ENCODE measurements at places on chromosomes 12 and 14.

DNA sequence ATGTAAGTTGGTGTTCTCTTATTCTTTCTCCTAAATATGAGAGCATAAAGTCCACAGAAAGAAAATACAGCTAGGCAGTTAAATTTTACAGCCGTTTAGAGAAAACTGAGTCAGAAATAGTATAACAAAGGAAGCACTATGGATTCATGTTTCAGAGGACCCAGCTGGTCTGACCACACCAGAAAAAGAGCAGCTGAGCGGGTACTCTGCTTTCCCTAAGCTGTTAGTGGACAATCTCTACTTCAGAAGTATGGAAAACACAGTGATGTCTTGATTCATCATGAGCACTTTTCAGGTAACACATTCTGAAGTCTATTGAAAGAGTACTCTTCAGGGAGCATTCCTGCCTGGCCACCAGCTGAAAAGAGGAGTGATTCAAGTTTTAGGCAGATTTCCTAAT is 12.4 kb downstream of the PPM1H start:
- DNase-seq: no peak

DNA sequence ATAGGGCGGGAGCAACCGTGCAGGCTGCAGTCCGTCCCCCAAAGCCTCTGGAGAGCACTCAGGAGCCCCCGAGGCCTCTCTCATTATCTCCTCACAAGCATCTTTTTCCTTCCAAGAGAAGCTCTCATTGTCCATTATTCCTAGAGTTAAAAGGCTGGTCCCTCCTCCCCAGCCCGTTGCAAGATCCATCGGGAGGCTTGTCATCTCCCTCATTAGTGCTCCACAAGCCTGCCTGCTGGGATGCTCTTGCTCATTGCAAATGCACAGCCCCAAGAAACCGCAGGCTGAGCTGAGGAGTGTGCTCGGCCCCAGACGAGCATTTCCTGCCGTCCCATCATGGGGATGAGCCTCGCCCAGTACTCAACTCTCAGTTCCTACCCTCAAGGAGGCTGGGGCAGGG is 23.3 kb downstream of the NUAK1 start:
- no peak for DNase-seq

DNA sequence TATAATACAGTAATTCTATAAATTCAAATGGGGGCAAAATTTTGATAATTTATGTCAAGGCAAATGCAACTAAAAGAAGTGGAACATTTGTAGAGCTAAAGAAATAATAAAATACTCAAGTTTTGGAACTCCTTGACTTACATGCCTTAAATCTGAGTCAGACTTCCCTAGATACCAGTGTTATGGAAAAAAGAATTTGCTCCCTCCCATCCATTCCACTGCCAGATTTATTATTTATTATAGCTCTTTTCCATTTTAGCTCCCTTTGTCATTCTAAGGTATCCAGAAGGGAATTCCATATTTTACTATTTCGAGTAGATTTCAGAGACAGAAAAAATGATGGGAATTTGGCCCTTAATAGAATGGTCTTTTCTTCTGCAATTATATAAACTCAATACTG is 44.0 kb downstream of the RHOJ start:
- no peak for DNase-seq

GRCh38 chr12:128258866-128259555 is 8.0 kb upstream of the TMEM132C start:
- no peak for DNase-seq

- DNase-seq: no peak
These were observed 59.7 kb downstream of the E2F7 start for GRCh38 chr12:77005611-77006098.

GRCh38 chr12:3920351-3921150 is 47.4 kb upstream of the PARP11 start:
- no peak for DNase-seq

GRCh38 chr12:98296462-98297079 is 218.8 kb upstream of the TMPO start:
- no peak for DNase-seq

DNA sequence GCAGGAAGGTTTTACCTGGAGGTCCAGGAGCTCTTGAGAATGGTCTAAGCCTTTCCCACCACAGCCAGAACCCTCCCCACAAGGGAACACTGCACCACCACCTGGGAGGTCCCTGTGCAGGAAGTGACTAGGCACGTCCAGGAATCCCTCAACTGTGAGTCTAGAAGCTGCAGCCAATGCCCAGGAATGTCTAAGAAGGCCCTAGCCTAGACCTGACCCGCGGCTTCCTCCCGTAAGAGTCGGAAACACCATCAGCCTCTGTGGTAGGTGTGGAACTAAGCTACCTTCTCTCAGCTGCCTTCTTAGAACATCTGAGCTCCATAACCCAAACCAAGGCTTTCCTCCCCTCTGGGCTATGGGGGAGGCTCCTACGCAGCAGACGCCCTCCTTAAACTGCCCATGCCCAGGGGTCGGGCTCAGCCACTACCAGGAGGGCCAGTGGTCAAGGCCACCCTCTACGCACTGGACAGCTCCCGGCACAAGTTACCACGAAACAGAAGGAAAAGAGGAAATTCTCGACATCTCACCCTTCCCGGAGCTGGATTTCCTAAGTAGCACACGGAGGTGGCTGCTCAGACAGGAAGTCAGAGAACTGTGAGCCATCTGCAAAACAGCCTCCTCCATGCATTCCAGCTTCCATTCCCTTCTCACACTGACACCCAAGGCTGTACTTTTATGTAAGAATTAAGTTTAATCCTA is 25.5 kb downstream of the ZFYVE21 start:
- no peak for DNase-seq

DNA sequence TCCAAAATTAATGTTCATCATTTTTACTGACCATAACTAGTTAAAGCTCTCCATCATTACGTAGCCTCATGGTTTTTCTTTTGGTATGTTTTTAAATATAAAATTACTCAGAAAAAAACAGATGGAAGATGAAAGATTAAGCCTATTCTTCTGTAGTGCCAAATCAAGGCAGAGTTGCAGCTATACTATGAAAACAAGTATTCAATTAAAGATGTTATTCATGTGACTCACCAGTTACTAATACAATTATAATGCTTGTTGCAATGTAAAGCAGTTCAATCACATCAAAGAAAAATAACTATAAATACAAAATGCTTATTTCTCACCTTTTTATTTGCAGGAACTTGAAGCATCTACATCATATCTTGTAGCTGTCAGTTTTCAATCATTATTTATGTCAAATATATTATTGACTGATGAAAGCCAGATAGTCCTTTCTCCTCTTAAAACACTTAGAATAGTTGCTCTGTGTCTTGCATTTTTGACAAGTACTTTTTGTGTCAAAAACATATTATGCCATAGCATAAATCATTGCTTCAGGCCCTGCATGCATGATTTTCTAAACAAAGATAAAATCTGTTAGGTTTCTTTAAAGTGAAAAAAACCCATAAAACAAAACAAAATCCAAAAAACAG is 36.0 kb upstream of the TRHDE start:
- DNase-seq: no peak

- DNase-seq: no peak
These were observed 13.4 kb downstream of the ATXN2 start for GRCh38 chr12:111585690-111586089.

DNA sequence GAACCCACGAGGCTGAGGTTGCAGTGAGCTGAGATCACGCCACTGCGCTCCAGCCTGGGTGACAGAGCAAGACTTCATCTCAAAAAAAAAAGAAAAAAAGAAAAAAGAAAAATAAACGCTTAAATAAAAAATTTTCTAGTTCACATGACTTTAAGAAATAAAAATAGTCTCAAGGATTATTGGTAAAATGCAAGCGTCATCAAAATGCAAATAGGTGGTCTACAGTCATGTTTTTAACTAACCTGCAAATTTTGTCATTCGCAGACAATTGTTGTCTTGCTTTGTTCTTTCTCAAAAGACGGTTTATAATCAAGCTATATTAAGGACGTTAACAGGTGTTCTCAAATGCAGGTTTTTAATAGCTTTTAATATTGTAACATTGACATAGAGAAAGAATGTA is 22.4 kb downstream of the TXNRD1 start:
- DNase-seq: no peak

DNA sequence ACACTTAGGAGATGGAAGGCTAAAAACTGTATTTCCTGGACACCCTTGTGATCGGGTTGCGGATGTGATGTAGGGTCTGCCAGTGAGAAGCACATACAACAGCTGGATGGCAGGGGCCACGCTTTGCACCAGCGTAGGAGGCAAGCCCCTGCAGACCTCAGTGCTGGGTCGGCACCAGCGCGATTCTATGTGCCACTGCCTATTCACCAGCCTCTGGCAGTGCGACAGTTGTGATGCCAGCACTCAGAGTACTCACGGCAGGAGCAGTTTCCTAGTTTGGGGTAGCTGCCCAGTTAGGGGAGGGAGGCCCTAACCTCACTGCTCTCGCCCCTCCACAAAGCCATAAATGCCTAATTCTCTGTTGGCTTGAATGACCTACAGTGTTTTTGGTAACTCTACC is 31.6 kb downstream of the SPTLC2 start:
- DNase-seq: no peak

GRCh38 chr12:72888693-72889092 is 616.5 kb downstream of the TRHDE start:
- DNase-seq: no peak

DNA sequence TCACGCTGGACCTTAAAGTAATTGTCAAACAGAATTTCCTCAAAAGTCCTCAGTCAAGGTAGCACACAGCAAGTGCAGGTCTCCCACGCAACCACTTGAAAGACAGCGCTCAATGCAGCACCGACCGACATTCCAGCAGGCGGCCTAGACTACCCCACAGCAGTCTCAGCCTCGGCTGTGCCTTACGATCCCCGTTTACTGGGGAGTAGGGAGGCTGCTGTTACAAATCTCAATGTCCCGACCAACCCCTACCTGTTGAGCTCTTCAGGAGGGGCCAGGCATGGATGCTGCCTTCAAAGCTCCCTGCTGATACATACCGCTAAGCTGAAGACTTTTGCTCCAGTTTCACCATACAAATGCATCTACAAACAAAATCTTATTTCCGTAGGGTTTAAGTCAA is 21.8 kb downstream of the VPS37B start:
- DNase-seq: no peak
